Activated CD8-positive, alpha-beta T cell treated with anti-CD3 and anti-CD28 coated beads for 36 hours (primary cell): ENCODE measurements at places on chromosomes 11 and 22. TPM values are rescaled to one million over a fixed set of nuclear protein-coding genes. Genes with fewer than 3 reads are reported as not detected.

GRCh38 chr11:79902493-79902892, 461.7 kb upstream of the TENM4 start:
- no peaks in the 10 kb centered on the region for H3K36me3 ChIP-seq
- DNase-seq: no peak
- no peak overlapping the region for H3K4me3 ChIP-seq
- no peak overlapping the region for H3K27ac ChIP-seq

DNA sequence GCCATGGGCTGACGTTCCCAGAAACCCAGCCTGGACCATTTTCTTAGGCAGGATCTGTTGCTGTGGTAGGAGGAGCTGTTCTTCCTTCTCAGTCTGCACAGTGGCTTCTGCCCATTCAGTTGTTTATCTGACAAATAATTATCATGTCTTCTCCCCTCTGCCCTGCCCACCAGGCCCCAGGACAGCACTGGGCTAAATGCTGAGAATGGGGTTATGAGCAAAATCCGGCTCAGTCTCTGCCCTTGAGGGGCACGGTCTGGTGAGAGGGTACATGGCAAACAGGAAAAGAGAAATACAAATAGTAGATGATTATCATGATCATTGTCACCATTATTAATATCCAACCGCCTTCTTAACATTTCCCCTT, 42.9 kb downstream of the C11orf96 start:
- no peak for DNase-seq
- H3K27me3 ChIP-seq: peaks cover 9% of the 10 kb centered on the region
- H3K4me1 ChIP-seq: no peaks in the 10 kb centered on the region
- no peak overlapping the region for H3K27ac ChIP-seq
- no peak overlapping the region for H3K4me3 ChIP-seq

DNA sequence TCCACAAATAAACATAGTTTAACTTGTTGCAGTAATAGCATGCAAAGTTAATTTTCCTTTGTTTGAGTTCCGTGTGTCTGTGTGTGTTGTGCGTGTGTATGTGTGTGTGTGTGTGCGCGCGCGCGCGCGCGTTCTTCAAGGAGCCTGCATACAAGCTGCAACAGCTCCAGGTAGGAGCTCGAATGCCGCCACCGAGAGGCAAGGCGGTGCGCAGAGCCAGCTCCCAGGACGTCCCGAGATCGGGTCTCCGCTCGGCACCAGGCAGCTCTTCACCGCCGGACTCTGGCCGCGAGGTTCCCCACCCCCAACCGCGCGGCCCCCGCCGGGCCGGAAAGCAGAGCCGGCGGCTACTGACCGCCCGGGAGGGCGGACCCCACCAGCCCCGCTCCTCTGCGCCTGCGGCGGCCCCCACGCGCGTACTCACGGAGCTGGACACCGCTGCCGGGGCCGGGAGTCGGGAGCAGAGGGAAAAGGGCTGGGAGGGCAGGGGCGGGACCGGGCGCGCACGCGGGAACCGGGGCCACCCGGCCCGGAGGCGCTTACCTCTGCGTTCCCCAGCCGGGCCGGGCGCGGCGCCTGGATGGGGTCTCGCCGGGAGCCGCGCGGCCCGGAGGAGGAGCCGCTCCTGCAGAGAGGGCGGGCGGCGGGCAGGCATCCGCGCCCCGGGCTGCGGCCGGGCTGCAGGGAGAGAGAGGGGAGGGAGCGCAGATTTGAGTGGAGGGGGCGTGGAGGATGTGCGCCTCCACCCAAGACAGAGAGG, 40.4 kb upstream of the AKIP1 start:
- peaks cover 43% of the 10 kb centered on the region for H3K27me3 ChIP-seq
- no peaks in the 10 kb centered on the region for H3K36me3 ChIP-seq
- no peak overlapping the region for H3K27ac ChIP-seq
- H3K4me3 ChIP-seq: peak overlapping the region; percentile 59

DNA sequence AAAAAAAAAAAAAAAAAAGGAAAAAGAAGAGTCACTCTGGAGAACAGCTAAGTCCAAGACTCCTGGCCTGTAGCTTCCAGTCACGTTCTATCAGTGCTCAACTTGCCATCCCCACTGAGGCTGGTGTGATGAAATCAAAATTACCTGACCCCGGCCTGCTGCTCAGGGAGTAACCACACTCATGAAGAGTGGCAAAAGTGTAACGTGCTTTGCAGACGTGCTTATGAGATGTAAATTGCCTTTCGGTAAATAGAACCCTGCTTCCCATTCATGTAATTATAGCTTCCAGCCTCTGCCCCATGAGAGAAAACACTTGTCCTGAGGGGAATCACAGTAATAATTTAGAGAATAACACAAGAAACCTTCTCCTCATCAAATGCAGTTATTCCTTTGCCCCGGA, 28.2 kb upstream of the CHKA start:
- H3K4me1 ChIP-seq: no peaks in the 10 kb centered on the region
- DNase-seq: no peak
- no peaks in the 10 kb centered on the region for H3K27me3 ChIP-seq
- H3K27ac ChIP-seq: no peak overlapping the region
- H3K4me3 ChIP-seq: no peak overlapping the region

DNA sequence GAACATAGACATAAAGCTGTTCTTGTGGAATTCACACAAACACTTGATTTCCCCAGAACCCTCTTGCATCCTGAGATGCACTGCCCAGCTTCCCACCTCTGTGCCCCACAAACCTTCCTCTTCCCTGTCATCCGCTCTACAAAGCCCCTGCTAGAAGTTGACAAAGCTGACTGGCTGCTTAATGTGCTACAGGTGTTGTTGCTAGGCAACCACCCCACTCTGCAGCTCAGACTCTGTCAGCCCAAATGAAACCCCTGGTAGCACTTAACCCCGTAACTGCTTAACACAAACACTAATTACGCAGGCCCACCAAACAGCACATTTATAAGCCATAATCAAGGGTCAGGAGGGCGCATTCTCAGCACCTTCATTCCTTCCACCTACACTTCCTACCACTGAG, 172.0 kb upstream of the CADM1 start:
- H3K4me1 ChIP-seq: no peaks in the 10 kb centered on the region
- DNase-seq: no peak
- H3K27me3 ChIP-seq: peaks cover 2% of the 10 kb centered on the region
- no peak overlapping the region for H3K27ac ChIP-seq
- H3K4me3 ChIP-seq: no peak overlapping the region

- DNase-seq: no peak
- H3K4me1 ChIP-seq: no peaks in the 10 kb centered on the region
- no peaks in the 10 kb centered on the region for H3K27me3 ChIP-seq
- H3K4me3 ChIP-seq: no peak overlapping the region
- H3K27ac ChIP-seq: no peak overlapping the region
Measured at GRCh38 chr11:29153078-29153477, 863.8 kb downstream of the KCNA4 start.

DNA sequence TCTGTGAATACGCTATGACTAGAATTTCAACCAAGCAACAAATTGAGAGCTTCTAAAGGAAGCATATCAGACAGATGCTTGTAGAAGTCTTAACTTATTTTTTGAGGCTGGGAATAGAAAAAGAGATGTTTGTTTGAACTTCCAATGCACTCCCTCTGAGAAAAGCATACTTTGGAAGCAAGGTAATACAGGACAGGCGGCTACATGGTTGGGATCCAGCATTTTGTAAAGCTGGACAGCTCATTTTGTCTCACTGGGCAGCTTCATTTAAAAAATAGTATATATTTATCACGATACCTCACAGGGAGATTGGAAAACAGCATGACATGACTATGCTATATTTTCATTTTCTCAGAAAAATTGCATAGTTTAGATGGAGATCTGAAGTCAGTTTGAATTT, 821.3 kb upstream of the API5 start:
- DNase-seq: no peak
- H3K27ac ChIP-seq: no peak overlapping the region
- no peak overlapping the region for H3K4me3 ChIP-seq
- no peaks in the 10 kb centered on the region for H3K27me3 ChIP-seq
- H3K36me3 ChIP-seq: no peaks in the 10 kb centered on the region

GRCh38 chr22:27670701-27671412, 130.7 kb downstream of the MN1 start:
- no peak for DNase-seq
- peaks cover 15% of the 10 kb centered on the region for H3K27me3 ChIP-seq
- H3K36me3 ChIP-seq: no peaks in the 10 kb centered on the region
- H3K4me1 ChIP-seq: no peaks in the 10 kb centered on the region

ASPHD2 gene
- 12.0 TPM for total RNA-seq

GRCh38 chr22:50074551-50075530, 10.4 kb downstream of the MLC1 start:
- no peaks in the 10 kb centered on the region for H3K4me1 ChIP-seq
- H3K27ac ChIP-seq: no peak overlapping the region
- no peak overlapping the region for H3K4me3 ChIP-seq
- no peaks in the 10 kb centered on the region for H3K36me3 ChIP-seq
- no peak for DNase-seq
- H3K27me3 ChIP-seq: no peaks in the 10 kb centered on the region

GRCh38 chr11:131486100-131486499, 115.7 kb downstream of the NTM start:
- H3K4me1 ChIP-seq: no peaks in the 10 kb centered on the region
- no peaks in the 10 kb centered on the region for H3K36me3 ChIP-seq
- H3K27ac ChIP-seq: no peak overlapping the region
- no peak overlapping the region for H3K4me3 ChIP-seq

DNA sequence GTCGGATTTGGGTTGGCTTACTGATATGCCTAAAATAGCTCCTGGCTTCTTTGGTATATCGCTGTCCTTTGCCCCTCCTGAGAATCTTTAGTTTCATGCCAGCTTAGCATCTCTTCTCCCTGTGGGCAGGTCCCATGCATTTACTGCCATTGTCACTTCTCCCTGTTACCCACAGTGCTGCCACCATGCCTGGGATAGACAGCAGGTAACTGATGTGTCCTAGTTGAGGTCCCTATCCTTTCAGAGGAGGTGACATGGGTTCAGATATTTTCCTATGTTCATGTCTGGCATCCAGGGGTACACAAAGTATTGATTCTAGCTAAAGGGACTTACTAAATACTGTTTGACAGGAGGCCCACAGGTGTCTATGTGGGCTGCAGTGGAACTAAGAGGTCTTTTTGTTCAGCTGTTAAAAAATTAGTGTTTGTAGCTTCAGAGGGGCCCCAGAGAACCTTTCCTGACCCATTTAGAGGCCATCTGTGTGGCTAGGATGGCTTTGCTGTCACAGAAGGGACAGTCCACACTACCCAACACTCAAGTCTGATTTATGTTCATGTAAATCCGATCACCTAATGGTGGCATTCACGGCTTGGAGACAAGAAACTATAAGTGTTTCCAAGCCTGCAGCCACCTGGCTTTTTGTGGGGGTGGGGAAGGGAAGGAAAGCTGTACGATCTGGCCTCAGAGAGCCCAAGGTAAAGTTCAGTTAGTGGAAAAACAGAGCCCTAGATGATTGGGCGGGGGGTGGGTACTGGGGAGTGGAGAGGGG, 8.5 kb downstream of the TIMP3 start:
- no peak overlapping the region for H3K27ac ChIP-seq
- H3K36me3 ChIP-seq: no peaks in the 10 kb centered on the region
- no peaks in the 10 kb centered on the region for H3K4me1 ChIP-seq

EIF3L gene
- total RNA-seq: 694 TPM

DNA sequence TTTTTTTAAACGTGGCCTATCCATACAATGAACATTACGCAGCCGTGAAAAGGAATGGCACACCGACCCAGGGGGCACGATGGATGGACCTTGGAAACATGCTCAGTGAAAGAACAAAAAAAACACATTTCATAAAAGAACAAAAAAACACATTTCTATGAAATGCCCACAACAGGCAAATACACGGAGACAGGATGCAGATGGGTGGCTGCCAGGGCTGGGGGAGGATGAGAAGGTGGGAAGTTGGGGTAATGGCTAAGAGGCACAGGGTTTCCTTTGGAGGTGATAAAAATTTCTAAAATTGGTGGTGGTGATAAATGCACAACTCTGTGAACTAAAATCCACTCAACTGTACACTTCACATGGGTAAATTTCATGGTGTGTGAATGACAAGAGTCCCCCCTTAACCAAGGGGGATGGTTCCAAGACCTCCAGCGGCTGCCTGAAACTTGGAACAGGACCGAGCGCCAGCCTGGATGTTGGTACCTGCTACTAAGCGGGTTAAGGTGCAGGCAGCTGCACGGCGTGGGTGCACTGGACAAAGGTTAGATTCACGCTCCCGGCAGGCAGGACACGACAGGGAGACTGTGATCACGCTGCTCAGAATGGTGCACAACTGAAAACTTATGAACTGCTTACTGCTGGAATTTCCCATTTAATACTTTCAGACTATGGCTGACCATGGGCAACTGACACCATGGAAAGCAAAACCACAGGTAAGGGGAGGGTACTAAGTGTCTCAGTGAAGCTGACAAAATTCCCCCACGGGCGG, 16.5 kb downstream of the BRD1 start:
- no peaks in the 10 kb centered on the region for H3K27me3 ChIP-seq
- no peak for DNase-seq
- peaks cover 50% of the 10 kb centered on the region for H3K36me3 ChIP-seq
- peak overlapping the region; percentile 74 for H3K27ac ChIP-seq
- H3K4me1 ChIP-seq: peaks cover 80% of the 10 kb centered on the region

GRCh38 chr11:17383461-17383860, 5.0 kb downstream of the KCNJ11 start:
- no peak for DNase-seq
- H3K4me1 ChIP-seq: no peaks in the 10 kb centered on the region
- H3K27me3 ChIP-seq: no peaks in the 10 kb centered on the region
- no peak overlapping the region for H3K4me3 ChIP-seq

GRCh38 chr11:48024635-48025071, 44.3 kb downstream of the PTPRJ start:
- H3K27ac ChIP-seq: no peak overlapping the region
- peaks cover 10% of the 10 kb centered on the region for H3K36me3 ChIP-seq
- no peak for DNase-seq
- peaks cover 36% of the 10 kb centered on the region for H3K4me1 ChIP-seq

- H3K36me3 ChIP-seq: no peaks in the 10 kb centered on the region
- H3K27ac ChIP-seq: no peak overlapping the region
- H3K4me1 ChIP-seq: peaks cover 2% of the 10 kb centered on the region
- no peak for DNase-seq
Measured at GRCh38 chr22:47030881-47031627, 268.6 kb downstream of the TBC1D22A start.

- no peak overlapping the region for H3K4me3 ChIP-seq
- no peaks in the 10 kb centered on the region for H3K27me3 ChIP-seq
- H3K36me3 ChIP-seq: no peaks in the 10 kb centered on the region
- H3K4me1 ChIP-seq: no peaks in the 10 kb centered on the region
Measured at GRCh38 chr11:26753723-26754504, 32.1 kb upstream of the SLC5A12 start.

GRCh38 chr22:33919391-33920196, 682 bp downstream of the LARGE1 start:
- no peak overlapping the region for H3K27ac ChIP-seq
- H3K4me1 ChIP-seq: peaks cover 18% of the 10 kb centered on the region
